ENCODE measurements at places on chromosomes 7 and 10. TPM values are rescaled to one million over a fixed set of nuclear protein-coding genes. Genes with fewer than 3 reads are reported as not detected.

DNA sequence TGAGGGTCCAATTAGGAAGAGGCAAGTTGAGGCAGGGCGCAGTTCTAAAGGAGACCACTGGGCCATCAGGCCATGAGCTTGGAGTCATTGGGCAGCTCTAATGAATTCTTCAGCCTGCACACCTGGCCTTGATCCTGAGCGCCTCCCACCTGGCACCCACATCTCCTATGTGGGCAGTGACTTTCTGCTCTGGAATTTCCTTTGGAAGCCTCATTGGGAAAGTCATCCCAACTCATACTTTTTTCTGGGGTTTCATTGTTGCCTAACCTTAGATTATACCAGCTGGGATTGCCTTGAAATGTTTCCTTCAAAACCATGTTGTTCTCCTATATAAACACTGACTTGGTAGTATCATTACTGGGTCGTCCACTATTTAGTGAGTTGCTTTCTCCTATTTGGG lies 54.1 kb downstream of the PLPP4 start:
- no peaks in the 10 kb centered on the region for H3K27me3 ChIP-seq
- H3K27ac ChIP-seq: no peak overlapping the region
- no peak overlapping the region for H3K4me3 ChIP-seq
- H3K36me3 ChIP-seq: no peaks in the 10 kb centered on the region

DNA sequence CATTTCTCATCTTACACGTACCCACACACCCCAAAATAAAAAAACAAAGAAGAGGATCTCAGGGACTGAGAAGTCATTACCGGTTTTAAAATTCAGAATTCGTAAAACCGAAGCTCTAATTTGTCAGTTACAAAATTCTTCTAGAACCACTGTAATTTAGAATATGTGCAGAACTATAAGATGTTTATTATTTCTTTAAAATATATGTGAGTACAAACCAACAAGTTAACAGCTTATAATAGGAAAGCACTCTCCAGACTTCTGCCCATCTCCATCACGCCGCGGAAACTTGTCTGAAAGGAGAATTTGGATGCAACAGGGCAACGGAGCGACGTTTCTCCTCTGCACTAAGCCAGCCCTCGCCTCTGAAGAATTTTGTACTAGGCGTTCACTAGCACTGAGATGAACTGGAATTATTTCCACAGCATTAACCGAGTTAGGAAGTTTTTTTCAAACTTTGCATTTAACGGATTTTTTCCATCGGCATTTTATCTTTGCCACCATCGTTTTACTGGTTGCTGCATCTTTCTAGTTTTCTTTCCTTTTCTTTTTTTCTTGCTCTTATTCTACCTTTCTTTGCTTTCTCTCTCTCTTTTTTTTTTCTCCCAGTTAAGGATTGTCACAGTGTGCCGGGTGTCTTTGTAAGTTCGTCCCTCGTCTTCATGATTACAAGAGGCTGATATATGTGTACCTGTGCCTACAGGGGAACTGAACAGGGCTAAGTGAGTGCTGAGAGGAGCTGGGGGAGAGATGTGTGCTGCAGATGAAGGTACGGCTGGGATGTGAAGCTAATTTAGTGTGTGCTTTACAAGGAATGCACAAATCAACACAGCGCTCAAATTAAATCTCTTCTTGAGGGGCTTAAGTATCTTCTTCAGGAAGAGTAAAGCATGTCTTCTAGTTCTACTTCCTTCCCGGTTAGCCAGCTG lies 295.9 kb upstream of the NFE2L3 start:
- no peaks in the 10 kb centered on the region for H3K36me3 ChIP-seq
- peak overlapping the region; percentile 53 for H3K4me3 ChIP-seq
- DNase-seq: peak; percentile 37

DNA sequence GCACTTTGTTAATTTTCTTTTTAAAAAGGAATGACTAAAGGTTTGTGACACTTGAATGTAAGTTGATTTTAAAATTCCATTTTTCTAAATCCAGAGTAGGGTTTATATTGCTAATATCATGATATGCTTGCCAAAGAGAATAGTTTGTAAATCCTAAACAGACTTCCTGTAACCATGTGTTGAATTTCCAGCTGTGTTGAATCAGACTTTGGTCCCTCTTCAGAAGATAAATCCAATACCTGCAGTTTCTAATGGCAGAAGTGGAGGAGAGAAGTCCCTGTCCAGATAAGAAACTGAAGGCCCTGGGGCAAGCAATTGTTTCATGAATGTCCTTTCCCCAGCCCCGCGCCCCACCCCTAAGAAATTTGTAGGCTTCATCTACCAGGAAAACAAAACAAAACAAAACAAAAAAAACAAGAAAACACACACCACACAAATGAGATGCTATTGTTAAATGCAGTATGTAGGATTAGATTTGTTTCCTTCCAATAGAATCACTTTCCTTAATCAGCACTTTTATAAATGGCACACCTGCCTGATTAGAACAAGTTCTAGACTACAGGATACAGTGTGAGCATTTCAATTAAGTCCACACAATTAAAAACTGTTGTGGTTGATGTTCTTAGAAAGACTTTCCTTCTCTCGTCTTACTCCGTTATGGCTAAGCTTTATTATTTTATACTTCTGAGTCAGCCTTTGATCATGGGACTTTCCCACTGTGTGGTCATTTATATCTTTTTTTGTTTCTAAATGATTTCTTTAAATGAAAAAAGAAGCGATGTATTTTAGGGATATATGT lies 122.8 kb downstream of the KAT6B start:
- peaks cover 10% of the 10 kb centered on the region for H3K4me1 ChIP-seq
- no peaks in the 10 kb centered on the region for H3K36me3 ChIP-seq
- peak; percentile 67 for DNase-seq
- H3K4me3 ChIP-seq: no peak overlapping the region
- no peaks in the 10 kb centered on the region for H3K27me3 ChIP-seq

GRCh38 chr7:22645418-22646181 lies 81.4 kb upstream of the IL6 start:
- H3K4me3 ChIP-seq: no peak overlapping the region
- H3K4me1 ChIP-seq: peaks cover 2% of the 10 kb centered on the region
- no peaks in the 10 kb centered on the region for H3K27me3 ChIP-seq
- no peak overlapping the region for H3K27ac ChIP-seq
- H3K36me3 ChIP-seq: no peaks in the 10 kb centered on the region

- DNase-seq: no peak
- H3K4me1 ChIP-seq: peaks cover 16% of the 10 kb centered on the region
- H3K27me3 ChIP-seq: no peaks in the 10 kb centered on the region
- no peak overlapping the region for H3K27ac ChIP-seq
- H3K36me3 ChIP-seq: peaks cover 7% of the 10 kb centered on the region
- no peak overlapping the region for H3K4me3 ChIP-seq
Measured at GRCh38 chr10:112966194-112966855, 16.3 kb downstream of the TCF7L2 start.

MMRN2 gene
- 0.56 TPM for total RNA-seq

- H3K27ac ChIP-seq: no peak overlapping the region
- no peak overlapping the region for H3K4me3 ChIP-seq
- H3K4me1 ChIP-seq: no peaks in the 10 kb centered on the region
- peaks cover 24% of the 10 kb centered on the region for H3K27me3 ChIP-seq
Measured at GRCh38 chr10:93766918-93767317, 9.2 kb downstream of the LGI1 start.

All from IMR-90 (cell line).